ENCODE measurements at places on chromosomes 5 and 9. TPM values are rescaled to one million over a fixed set of nuclear protein-coding genes. Genes with fewer than 3 reads are reported as not detected.

- no peak overlapping the region for H3K4me3 ChIP-seq
- H3K27ac ChIP-seq = no peak overlapping the region
- H3K4me1 ChIP-seq = peaks cover 9% of the 10 kb centered on the region
- DNase-seq = no peak
Measured at GRCh38 chr9:35274993-35275392, 113.2 kb downstream of the UNC13B start.

DNA sequence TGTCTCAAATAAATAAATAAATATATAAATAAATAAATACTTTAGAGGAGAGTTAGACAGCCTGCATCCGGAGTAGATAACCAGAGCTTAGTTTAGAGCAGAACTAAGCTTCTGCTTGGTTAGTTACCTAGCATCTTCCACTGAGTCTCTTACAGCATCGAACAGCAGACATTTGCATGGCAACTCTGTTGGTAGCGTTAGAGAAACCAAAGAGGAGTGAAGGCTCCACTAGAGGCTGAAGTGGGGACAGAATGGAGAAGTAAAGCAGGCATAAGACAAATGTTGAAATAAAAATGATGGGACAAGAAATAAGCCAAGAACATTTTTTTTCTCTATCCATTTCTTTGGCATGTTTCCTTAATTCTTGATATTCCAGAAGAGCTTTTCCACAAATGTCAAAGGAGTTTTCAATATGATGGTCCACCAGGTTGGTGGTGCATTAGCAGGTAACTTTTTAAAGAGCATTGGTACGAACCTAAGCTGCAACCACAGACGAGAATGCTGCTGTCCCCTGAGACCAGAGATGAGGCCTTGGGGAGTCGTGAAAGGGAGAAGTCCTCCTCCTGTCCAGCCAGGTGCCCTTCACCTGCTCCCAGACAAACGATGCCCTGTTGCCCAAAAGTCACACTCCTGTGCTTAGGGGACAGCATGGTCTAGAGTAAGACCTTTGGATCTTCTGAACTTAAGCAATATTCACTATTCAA is 438.3 kb downstream of the DIRAS2 start:
- no peaks in the 10 kb centered on the region for H3K27me3 ChIP-seq
- no peak overlapping the region for H3K4me3 ChIP-seq
- no peaks in the 10 kb centered on the region for H3K36me3 ChIP-seq
- DNase-seq = no peak

GRCh38 chr9:82490019-82490499 is 501.5 kb downstream of the SPATA31D1 start:
- H3K4me1 ChIP-seq = peaks cover 3% of the 10 kb centered on the region
- H3K36me3 ChIP-seq = no peaks in the 10 kb centered on the region
- H3K27ac ChIP-seq = peak overlapping the region; percentile 45
- no peak for DNase-seq

DNA sequence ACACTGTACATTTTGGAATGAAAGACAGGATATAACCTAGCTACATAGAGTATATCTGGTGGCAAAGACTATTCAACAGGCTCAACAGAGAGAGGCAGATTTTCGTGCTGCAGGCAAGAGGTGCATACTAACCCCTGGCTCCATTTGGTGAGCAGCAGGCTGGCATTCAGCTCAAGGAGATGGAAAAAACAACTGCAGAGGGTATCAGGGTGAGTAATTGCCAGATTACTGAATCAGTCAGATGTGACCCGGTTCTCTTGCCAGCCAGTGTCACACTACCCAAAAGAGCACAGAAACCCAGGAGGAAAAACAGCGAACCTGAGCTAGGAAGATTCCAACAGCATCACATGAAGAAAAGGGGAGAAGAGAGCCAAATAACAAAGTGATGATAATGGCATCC is 130.4 kb upstream of the PRLR start:
- no peak for DNase-seq
- H3K4me3 ChIP-seq = no peak overlapping the region
- no peaks in the 10 kb centered on the region for H3K27me3 ChIP-seq
- no peaks in the 10 kb centered on the region for H3K36me3 ChIP-seq

GRCh38 chr9:2303056-2303455 is 287.9 kb downstream of the SMARCA2 start:
- H3K4me3 ChIP-seq = no peak overlapping the region
- no peak for DNase-seq
- H3K27me3 ChIP-seq = no peaks in the 10 kb centered on the region
- no peak overlapping the region for H3K27ac ChIP-seq

Gene ADGRD2
- not detected for total RNA-seq

DNA sequence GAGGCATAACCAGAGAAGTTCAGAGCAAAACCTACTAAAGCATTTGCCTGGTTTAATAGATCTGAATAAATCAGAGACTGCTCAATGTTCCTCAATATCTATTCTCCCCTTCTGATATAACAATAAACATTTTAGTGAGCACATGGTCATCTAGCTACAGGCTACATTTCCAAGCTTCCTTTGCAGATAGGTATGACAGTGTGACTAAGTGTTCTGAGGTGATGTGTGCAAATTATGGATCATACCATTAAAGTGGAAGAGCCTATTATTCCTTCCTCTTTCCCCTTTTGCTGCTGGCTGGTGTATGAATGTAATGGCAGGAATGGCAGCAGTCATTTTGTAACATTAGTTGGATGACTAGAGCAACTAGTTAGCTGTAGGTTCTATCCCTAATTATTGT is 285.8 kb upstream of the RASA1 start:
- no peak overlapping the region for H3K4me3 ChIP-seq
- H3K27me3 ChIP-seq = no peaks in the 10 kb centered on the region
- no peak for DNase-seq
- H3K36me3 ChIP-seq = no peaks in the 10 kb centered on the region

DNA sequence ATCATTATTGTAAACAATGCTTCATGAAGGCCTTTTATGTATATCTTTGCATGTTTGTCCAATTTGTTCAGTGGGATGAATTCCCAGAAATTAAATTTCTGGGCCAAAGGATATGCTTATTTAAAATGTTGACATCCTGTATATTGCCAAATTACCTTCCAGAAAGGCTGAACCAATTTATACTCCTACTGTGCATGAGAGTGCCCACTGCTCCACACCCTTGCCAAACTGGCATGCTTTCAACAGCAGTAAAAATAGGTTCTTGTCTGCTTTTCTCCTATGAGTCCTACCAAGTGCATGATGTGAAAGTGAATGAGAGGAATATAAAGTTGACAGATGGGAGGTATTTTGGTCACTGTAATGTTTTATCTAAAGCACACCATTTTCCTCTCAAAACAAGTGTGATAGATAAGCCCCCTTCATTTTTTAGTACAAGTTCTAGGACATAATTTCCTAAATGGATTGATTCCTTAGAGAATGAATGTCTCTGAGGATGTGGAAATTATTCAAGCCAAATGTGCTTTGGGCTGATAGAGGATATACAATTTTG is 70.5 kb upstream of the ERBIN start:
- H3K36me3 ChIP-seq = no peaks in the 10 kb centered on the region
- DNase-seq = no peak
- H3K4me3 ChIP-seq = no peak overlapping the region
- no peaks in the 10 kb centered on the region for H3K27me3 ChIP-seq
- H3K27ac ChIP-seq = no peak overlapping the region

DNA sequence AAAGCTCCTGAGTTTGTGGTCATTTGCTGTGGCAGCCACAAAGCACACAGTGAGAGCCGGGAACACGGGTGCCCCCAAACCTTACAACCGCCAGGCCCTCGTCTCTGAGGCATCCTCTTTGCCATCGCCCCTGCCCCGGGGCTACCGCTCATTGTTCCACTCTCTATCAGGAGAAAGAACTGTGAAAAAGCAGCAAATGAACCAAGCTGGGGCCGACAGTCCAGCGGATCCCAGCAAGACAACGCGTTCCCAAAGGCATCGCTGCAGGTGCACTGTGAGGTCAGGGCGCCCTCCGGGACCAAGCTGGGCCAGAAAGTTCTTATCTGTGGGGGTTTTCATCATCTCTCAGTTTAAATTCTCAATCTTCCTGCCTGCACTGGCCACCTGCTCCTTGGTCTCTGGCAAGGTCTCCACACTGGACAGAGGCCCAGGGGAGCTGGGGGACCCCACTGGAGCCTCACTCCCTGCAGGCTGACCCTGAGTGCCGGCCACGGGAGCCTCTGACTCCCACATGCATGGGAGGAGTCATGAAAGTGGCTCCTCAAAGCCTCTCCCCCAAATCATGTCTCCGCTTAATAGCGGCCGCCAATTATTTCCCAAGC is 32.1 kb downstream of the VAV2 start:
- no peak for DNase-seq
- no peaks in the 10 kb centered on the region for H3K36me3 ChIP-seq
- no peaks in the 10 kb centered on the region for H3K27me3 ChIP-seq

DNA sequence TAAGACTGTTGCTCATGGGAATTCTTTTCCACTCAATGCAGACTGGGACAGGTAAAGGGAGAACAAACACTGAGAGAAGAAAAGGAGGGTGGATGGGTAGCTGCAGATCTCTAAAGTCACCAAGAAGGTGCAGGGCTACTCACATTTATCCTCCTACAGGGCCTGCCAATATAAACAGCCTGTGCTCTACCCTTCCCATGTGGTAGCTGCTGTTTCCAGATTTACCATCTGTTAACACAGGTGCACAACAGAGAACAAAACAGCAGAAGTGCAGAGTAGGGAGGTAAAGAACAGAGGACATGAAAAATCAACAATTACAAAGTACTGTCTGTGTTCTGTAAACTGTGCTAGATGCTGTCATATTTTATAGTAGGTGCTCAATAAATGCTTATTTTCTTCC is 26.0 kb downstream of the JAKMIP2 start:
- no peak for DNase-seq
- no peaks in the 10 kb centered on the region for H3K4me1 ChIP-seq
- no peaks in the 10 kb centered on the region for H3K36me3 ChIP-seq
- H3K4me3 ChIP-seq = no peak overlapping the region
- no peak overlapping the region for H3K27ac ChIP-seq
- no peaks in the 10 kb centered on the region for H3K27me3 ChIP-seq

DNA sequence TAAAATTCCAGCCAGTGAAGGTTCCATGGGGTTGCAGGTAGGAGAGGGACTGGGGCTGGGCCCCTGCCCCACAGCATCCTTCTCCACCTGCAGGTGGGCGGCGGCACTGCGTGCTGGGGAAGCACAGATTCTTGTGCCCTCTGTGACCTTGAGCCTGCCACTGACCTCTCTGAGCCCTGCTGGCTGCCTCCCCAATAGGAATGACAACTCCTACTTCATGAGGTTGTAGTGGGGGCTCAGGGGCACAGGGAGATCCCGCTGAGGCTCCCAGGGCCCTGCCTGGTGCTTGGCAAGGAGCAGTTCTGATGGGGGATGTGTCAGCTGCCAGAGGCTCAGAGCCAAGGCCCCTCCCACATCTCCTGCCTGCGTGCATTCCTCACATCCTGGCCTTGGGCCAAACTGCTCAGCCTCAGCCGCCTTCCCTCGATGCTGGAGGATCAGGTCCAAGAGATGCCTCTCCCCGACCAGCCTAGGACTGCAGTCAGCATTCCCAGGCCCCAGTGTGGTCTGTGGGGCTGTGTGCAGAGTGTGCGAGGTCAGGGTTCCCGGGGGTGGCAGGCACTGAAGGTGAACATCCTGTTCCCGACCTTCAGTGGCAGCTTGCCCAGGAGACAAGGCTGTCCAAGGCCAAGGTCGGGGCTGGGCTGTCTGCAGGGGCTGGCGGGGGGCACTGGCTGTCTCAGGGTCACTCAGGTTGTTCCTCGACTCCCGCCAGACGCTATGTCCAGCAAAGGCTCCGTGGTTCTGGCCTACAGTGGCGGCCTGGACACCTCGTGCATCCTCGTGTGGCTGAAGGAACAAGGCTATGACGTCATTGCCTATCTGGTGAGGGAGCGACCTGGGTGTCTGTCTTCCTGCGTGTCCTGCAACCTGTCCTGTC is 7.0 kb downstream of the ASS1 start:
- H3K36me3 ChIP-seq = no peaks in the 10 kb centered on the region
- H3K4me1 ChIP-seq = peaks cover 32% of the 10 kb centered on the region
- H3K27ac ChIP-seq = peak overlapping the region; percentile 53
- no peak overlapping the region for H3K4me3 ChIP-seq

GRCh38 chr9:108184941-108185340 is 670.8 kb downstream of the ACTL7B start:
- H3K27ac ChIP-seq = peak overlapping the region; percentile 15
- no peaks in the 10 kb centered on the region for H3K4me1 ChIP-seq
- H3K4me3 ChIP-seq = no peak overlapping the region

- H3K27me3 ChIP-seq = no peaks in the 10 kb centered on the region
- no peak overlapping the region for H3K27ac ChIP-seq
- H3K36me3 ChIP-seq = no peaks in the 10 kb centered on the region
- H3K4me3 ChIP-seq = no peak overlapping the region
Measured at GRCh38 chr5:78367318-78367991, 7.0 kb downstream of the SCAMP1 start.

Gene FLT4
- 53.5 TPM for total RNA-seq

Gene IRX2
- total RNA-seq = not detected

Gene SLCO6A1
- not detected for total RNA-seq

- no peak for DNase-seq
- no peaks in the 10 kb centered on the region for H3K4me1 ChIP-seq
- no peak overlapping the region for H3K4me3 ChIP-seq
- no peaks in the 10 kb centered on the region for H3K27me3 ChIP-seq
Measured at GRCh38 chr9:77543131-77543822, 104.8 kb downstream of the GNA14 start.

GRCh38 chr5:67066815-67067214 is 129.8 kb downstream of the CD180 start:
- no peaks in the 10 kb centered on the region for H3K27me3 ChIP-seq
- no peak for DNase-seq
- no peaks in the 10 kb centered on the region for H3K4me1 ChIP-seq
- H3K27ac ChIP-seq = no peak overlapping the region
- no peak overlapping the region for H3K4me3 ChIP-seq

Gene PCDHB3
- total RNA-seq = 1.1 TPM

DNA sequence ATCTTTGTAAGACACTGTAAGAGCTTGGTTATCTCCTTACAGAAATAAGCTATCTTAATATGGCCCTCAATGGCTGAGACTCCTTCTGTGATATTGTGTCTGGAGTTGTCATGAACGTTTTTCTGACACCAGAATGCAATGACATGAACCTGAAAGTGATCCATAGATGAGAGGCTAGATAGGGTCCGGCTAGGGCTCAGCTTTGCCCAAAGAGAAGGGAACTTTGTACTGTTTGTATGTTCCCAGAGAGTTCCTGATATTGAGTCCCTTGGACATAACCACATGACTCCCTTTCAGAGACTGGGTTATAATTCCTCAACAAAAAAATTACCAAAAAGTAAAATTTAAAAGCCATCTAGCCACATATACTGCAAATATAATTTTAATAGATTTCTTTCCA is 575.8 kb upstream of the CLINT1 start:
- DNase-seq = no peak
- no peak overlapping the region for H3K27ac ChIP-seq
- no peaks in the 10 kb centered on the region for H3K4me1 ChIP-seq
- no peaks in the 10 kb centered on the region for H3K36me3 ChIP-seq
- no peaks in the 10 kb centered on the region for H3K27me3 ChIP-seq
- H3K4me3 ChIP-seq = no peak overlapping the region

Gene EGR1
- total RNA-seq = 419 TPM

GRCh38 chr5:88816195-88816594 is 66.8 kb downstream of the MEF2C start:
- DNase-seq = no peak
- no peak overlapping the region for H3K4me3 ChIP-seq
- H3K36me3 ChIP-seq = no peaks in the 10 kb centered on the region

Gene QSOX2
- total RNA-seq = 3.7 TPM

All from ascending aorta (tissue), 2 donors.